ENCODE measurements at places on chromosomes 7 and 10.

- no peaks in the 10 kb centered on the region for H3K36me3 ChIP-seq
- H3K27ac ChIP-seq = peak overlapping the region; percentile 15
- peaks cover 3% of the 10 kb centered on the region for H3K4me1 ChIP-seq
- no peaks in the 10 kb centered on the region for H3K27me3 ChIP-seq
Observed at GRCh38 chr7:88116235-88116795, 103.5 kb downstream of the SRI start.

GRCh38 chr10:75497997-75498883 is 66.8 kb downstream of the LRMDA start:
- no peak overlapping the region for H3K27ac ChIP-seq
- H3K27me3 ChIP-seq = no peaks in the 10 kb centered on the region
- H3K4me3 ChIP-seq = no peak overlapping the region
- no peaks in the 10 kb centered on the region for H3K36me3 ChIP-seq

DNA sequence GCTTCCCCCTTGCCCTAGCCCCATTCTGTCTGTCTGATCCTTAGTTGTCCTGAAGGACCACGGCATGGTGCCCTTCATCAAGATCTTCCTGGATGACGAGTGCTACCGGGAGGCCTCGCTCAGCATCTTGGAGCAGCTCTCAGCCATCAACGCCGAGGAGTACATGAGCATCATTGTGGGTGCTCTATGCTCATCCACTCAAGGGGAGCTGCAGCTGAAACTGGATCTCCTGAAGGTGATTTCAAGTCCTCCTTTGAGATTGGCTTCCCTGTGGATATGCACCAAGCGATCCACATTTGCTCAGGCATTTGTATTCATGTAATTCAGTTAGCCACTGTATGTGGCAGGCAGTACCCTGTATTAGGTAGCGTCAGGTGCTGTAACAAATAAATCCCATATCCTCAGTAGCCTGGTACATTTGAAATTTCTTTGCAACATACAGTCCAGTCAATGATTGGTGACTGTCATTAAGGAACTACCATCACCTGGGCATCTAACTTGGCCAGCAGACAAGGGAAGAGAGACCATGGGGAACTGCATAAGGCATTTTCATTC is 51.2 kb downstream of the WDFY4 start:
- no peaks in the 10 kb centered on the region for H3K4me1 ChIP-seq
- no peaks in the 10 kb centered on the region for H3K27me3 ChIP-seq
- H3K4me3 ChIP-seq = no peak overlapping the region
- DNase-seq = no peak
- no peaks in the 10 kb centered on the region for H3K36me3 ChIP-seq
- no peak overlapping the region for H3K27ac ChIP-seq

DNA sequence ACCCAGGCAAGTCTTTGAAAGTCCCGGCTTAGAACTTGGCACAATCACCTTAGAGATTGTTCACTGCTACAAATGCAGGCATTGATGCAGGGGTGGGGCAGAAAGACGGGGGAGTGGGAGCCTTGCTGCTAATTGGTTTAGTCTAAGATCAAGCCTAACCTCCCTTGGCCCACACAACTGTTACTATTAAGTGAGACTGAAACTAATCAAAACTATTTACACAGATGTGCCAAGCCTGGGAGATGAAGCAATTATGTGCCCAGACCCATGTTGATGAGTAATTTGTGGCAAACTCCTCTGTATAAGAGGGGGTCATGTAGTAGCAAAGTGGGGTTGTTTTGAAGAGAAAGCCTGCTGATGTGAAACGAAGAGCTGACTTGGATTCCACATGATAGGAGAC is 178.2 kb upstream of the ITGB1 start:
- DNase-seq = no peak
- H3K27ac ChIP-seq = no peak overlapping the region
- no peak overlapping the region for H3K4me3 ChIP-seq
- no peaks in the 10 kb centered on the region for H3K4me1 ChIP-seq
- H3K27me3 ChIP-seq = no peaks in the 10 kb centered on the region

- DNase-seq = peak; percentile 8
- no peaks in the 10 kb centered on the region for H3K27me3 ChIP-seq
- H3K27ac ChIP-seq = no peak overlapping the region
- no peak overlapping the region for H3K4me3 ChIP-seq
- H3K36me3 ChIP-seq = no peaks in the 10 kb centered on the region
- H3K4me1 ChIP-seq = no peaks in the 10 kb centered on the region
Observed at GRCh38 chr7:95798401-95798930, 26.1 kb downstream of the DYNC1I1 start.

DNA sequence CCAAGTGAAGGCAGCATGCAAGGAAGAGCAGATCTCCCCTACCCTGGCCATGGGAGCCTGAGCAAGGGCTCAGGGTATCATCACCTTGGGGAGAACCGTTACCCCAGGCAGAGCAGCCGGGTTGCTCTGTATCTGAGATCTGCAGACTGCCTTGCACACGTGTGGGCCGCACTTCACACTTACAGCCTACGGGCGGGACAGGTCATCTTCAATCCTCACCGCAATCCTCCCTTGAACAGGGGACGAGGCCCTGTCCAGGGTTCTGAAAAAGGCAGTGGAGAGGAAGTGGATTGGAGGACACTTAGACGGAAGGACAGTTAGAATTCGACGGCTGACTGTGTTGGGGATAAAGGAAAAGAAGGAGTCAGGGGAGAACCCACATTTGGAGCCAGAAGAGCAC is 51.4 kb downstream of the NPS start:
- no peak overlapping the region for H3K27ac ChIP-seq
- H3K4me1 ChIP-seq = no peaks in the 10 kb centered on the region
- no peak for DNase-seq
- H3K36me3 ChIP-seq = no peaks in the 10 kb centered on the region
- no peak overlapping the region for H3K4me3 ChIP-seq

- H3K27me3 ChIP-seq = no peaks in the 10 kb centered on the region
- H3K27ac ChIP-seq = no peak overlapping the region
- H3K4me1 ChIP-seq = peaks cover 5% of the 10 kb centered on the region
- DNase-seq = no peak
- no peak overlapping the region for H3K4me3 ChIP-seq
- H3K36me3 ChIP-seq = no peaks in the 10 kb centered on the region
Observed at GRCh38 chr10:78523453-78523852, 489.8 kb downstream of the RPS24 start.

- H3K36me3 ChIP-seq = no peaks in the 10 kb centered on the region
- H3K27me3 ChIP-seq = no peaks in the 10 kb centered on the region
- H3K4me1 ChIP-seq = no peaks in the 10 kb centered on the region
- no peak overlapping the region for H3K27ac ChIP-seq
Observed at GRCh38 chr7:37495574-37496184, 47.0 kb upstream of the ELMO1 start.

DNA sequence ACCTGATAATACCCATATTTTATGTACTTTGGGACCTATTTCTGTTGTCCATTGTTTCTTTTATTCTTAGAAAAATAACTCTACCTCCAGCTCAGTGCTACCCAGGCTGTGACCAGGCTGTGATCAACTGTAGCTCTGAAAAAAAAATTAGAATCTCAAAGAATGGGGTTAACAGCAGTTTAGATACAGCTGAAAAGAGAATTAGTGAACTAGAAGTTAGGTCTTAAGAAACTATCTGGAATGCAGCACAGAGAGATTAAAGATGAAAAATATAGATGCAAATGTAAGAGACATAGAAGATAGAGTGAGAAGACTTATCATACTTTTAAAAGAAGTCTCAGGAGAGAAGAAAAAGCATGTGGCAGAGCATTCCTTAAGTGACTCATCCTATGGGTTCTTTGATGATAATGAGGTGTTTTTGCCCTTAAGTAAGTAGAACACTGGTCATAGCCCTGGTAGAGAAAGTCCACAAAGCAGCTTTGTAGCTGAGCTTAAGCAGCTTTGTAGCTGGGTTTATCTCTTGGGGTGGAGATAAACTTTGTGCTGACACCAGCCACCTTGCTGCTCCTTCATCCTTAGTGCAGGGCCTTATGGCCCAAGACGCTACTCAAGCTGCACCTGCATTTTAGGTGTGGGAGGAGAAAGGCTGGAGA is 27.3 kb upstream of the SFRP5 start:
- no peak overlapping the region for H3K27ac ChIP-seq
- H3K4me1 ChIP-seq = peaks cover 5% of the 10 kb centered on the region
- no peaks in the 10 kb centered on the region for H3K36me3 ChIP-seq
- no peak overlapping the region for H3K4me3 ChIP-seq

DNA sequence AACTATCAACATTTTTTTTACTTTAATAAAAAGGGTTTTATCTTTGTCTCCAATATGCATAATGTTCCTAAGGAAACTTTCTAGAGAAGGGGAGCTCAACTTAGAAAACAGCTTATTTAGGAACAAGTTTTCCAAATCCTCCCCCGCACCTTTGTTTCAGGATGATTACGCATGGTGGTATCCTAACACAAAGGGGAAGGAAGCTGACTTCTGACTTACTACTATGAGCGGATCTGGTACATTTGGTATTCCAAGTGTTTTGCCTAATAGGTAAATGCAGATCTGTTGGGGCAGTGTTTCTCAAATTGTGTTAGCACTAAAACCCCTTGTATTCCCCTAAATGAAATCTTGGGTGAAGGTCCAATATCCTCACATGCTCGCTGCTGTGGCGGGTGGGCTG is 229.3 kb upstream of the KLF14 start:
- no peaks in the 10 kb centered on the region for H3K4me1 ChIP-seq
- no peaks in the 10 kb centered on the region for H3K36me3 ChIP-seq
- H3K4me3 ChIP-seq = no peak overlapping the region
- DNase-seq = no peak
- H3K27me3 ChIP-seq = no peaks in the 10 kb centered on the region
- H3K27ac ChIP-seq = no peak overlapping the region

DNA sequence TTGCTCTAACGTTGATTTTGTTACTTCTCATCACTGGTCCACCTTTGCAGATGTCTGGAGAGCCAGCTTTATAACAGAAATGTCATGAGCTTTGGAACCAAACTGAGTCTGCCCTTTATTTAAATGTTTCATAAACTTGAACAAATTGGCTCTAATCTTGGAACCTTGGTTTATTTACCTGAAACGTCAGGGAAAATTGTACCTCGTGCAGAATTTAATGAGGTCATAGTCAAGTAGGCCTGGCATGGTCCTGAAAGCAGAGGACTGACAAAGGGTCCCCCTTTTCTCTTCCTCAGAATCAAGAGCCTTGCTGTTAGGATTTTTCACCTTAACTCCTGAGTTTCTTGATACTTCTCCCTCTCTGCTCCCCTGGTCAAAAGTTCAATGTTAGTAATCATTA is 828.0 kb downstream of the GRID1 start:
- H3K27me3 ChIP-seq = no peaks in the 10 kb centered on the region
- peaks cover 2% of the 10 kb centered on the region for H3K4me1 ChIP-seq
- H3K36me3 ChIP-seq = no peaks in the 10 kb centered on the region
- no peak for DNase-seq

GRCh38 chr7:6393667-6394056 is 54.1 kb downstream of the DAGLB start:
- H3K36me3 ChIP-seq = peaks cover 39% of the 10 kb centered on the region
- no peak overlapping the region for H3K27ac ChIP-seq
- no peak for DNase-seq
- H3K27me3 ChIP-seq = no peaks in the 10 kb centered on the region
- H3K4me3 ChIP-seq = no peak overlapping the region

GRCh38 chr10:114349522-114350215 is 54.6 kb downstream of the AFAP1L2 start:
- H3K36me3 ChIP-seq = no peaks in the 10 kb centered on the region
- H3K4me1 ChIP-seq = peaks cover 52% of the 10 kb centered on the region
- no peak overlapping the region for H3K4me3 ChIP-seq
- no peak for DNase-seq
- H3K27me3 ChIP-seq = no peaks in the 10 kb centered on the region

DNA sequence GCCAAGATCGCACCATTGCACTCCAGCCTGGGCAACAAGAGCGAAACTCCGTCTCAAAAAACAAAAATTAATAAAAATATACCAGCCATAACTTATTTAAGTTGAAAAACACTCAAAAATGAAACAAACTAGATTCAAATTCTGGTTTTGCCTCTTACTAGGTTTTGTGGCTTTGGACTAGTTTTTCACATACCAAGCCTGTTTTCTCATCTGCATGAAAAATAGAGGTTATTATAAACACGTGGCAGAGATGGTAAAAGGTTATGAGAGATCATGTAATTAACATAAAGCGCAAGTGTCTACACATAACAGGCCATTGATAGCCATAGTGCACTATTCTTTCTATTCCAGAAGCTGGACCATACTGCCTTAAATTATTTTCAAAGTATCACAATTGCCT is 35.5 kb upstream of the CABCOCO1 start:
- H3K4me1 ChIP-seq = peaks cover 3% of the 10 kb centered on the region
- no peak for DNase-seq
- no peak overlapping the region for H3K27ac ChIP-seq
- H3K36me3 ChIP-seq = no peaks in the 10 kb centered on the region

DNA sequence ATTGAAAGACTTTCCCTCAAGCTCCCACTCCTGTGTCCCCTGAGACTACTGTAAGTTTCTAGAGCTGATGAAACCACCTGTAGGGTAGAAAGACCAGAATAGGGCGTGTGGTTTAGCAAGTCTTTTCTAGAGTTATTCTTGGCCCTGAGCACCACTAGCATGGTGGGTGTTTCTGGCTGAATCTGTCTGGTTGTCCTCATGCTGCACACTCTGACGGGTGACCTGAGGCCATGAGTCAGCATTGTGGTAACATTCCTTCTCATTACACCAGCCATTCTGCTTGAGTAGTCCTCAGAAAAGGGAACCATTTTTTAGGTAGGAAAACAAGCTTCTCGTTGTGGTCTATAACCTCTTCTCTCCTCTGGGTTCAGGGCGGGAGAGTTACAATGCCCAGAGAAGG is 250.3 kb downstream of the SNX13 start:
- H3K4me3 ChIP-seq = no peak overlapping the region
- H3K27ac ChIP-seq = no peak overlapping the region
- H3K4me1 ChIP-seq = no peaks in the 10 kb centered on the region
- H3K36me3 ChIP-seq = no peaks in the 10 kb centered on the region
